ENCODE measurements at places on chromosomes 7 and 10. TPM values are rescaled to one million over a fixed set of nuclear protein-coding genes. Genes with fewer than 3 reads are reported as not detected.

DNA sequence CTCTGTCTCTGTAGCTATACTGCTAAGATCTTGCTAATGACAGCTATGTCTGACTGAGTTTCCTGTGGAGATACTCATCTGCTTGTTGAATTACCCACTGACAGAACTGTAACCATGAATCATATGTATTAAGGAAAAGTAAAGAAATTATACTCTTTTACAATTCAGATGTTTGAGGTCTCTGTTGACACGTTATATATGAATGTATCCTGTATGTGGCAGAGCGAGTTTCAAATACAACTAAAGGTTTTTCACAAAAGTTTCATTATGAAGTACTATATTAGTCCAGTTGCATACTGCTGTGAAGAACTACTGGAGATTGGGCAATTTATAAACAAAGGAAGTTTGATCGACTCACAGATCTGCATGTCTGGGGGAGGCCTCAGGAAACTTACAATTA lies 232.5 kb downstream of the CDK14 start:
- H3K4me1 ChIP-seq: peaks cover 42% of the 10 kb centered on the region
- peak overlapping the region; percentile 41 for H3K27ac ChIP-seq
- no peak overlapping the region for H3K4me3 ChIP-seq
- DNase-seq: no peak
- H3K27me3 ChIP-seq: no peaks in the 10 kb centered on the region

GRCh38 chr10:16896993-16897392 lies 79.8 kb upstream of the RSU1 start:
- DNase-seq: no peak
- no peaks in the 10 kb centered on the region for H3K27me3 ChIP-seq
- H3K27ac ChIP-seq: no peak overlapping the region
- H3K4me3 ChIP-seq: no peak overlapping the region
- H3K4me1 ChIP-seq: peaks cover 1% of the 10 kb centered on the region
- no peaks in the 10 kb centered on the region for H3K36me3 ChIP-seq

DNA sequence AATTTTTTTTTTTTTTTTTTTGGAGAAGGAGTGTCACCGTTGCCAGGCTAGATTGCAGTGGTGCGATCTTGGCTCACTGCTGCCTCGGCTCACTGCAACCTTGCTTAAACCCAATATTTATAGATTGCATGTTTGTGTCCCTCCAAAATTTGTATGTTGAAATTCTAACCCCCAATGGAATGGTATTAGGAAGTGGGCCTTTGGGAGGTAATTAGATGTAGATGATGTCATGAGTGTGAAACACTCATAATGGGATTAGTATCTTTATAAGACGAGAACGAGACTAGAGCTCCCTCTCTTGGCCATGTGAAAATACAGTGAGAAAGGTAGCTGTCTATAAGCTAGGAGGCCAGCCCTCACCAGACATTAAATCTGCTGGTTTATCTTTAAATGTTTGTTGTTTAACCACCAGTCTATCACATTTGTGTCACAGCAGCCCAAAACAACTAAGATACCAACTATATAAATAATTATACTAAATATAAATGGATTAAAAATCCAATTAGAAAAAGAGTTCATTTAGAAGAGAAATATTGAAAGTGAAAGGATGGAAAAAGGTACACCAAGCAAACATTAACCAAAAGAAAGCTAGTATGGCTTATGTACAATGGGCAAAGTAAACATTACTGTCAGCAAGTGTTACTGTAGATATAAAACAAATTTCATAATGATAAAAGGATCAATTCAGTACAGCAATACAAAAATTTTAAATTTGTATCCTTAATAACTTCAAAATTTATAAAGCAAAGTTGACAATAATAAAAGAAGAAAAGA lies 9.3 kb downstream of the TCAF1 start:
- H3K4me3 ChIP-seq: no peak overlapping the region
- H3K4me1 ChIP-seq: peaks cover 17% of the 10 kb centered on the region
- H3K27me3 ChIP-seq: no peaks in the 10 kb centered on the region
- DNase-seq: no peak

DNA sequence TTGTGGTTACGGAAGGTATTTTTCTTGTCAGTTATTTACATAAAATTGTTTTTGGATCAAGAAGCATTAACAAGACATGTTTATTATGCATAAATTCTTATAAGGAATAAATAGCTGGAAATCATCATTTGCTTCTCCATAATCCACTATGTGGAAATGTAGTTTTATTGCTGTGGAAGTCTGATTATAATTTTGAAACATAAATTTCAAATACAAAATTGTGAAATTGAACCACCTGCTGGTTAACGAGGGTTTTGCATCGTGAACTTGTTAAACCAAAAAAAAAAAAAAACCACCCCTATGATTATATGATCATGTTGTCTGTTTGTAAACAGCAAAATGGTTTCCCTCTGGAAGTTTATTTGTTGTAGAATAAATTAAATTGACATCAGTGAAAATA lies 25.9 kb downstream of the ABRAXAS2 start:
- no peaks in the 10 kb centered on the region for H3K27me3 ChIP-seq
- H3K36me3 ChIP-seq: peaks cover 17% of the 10 kb centered on the region
- no peak overlapping the region for H3K27ac ChIP-seq

- peak overlapping the region; percentile 97 for H3K27ac ChIP-seq
- no peak for DNase-seq
- peak overlapping the region; percentile 79 for H3K4me3 ChIP-seq
- no peaks in the 10 kb centered on the region for H3K27me3 ChIP-seq
Measured at GRCh38 chr7:23247046-23247602, 549 bp downstream of the GPNMB start.

- H3K4me1 ChIP-seq: no peaks in the 10 kb centered on the region
- no peak overlapping the region for H3K4me3 ChIP-seq
- no peaks in the 10 kb centered on the region for H3K36me3 ChIP-seq
- no peak for DNase-seq
- H3K27me3 ChIP-seq: peaks cover 2% of the 10 kb centered on the region
Measured at GRCh38 chr7:108324053-108325038, 131.9 kb downstream of the NRCAM start.

- H3K27ac ChIP-seq: no peak overlapping the region
- H3K4me3 ChIP-seq: no peak overlapping the region
- no peaks in the 10 kb centered on the region for H3K27me3 ChIP-seq
- H3K36me3 ChIP-seq: peaks cover 1% of the 10 kb centered on the region
- DNase-seq: no peak
Measured at GRCh38 chr7:21507627-21508343, 35.1 kb upstream of the DNAH11 start.

DNA sequence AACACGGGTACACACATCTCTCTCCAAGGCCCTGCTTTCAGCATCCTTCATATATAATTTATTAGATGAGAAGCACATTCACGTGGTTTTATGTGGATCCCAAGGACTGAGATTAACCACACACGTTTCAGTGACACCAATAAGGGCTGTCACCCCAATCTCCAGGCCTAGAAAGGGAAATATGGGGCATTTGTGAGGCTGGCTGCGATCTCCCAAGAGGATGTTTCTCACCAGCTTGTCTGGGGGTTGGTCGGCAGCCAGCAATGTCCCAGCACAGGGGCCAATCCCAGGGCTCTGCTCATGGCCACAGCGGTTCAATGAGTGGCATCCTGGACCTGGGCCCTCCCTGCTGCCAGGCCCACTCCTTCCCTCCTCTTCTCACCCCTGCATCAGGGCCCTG lies 115.5 kb downstream of the ITIH5 start:
- DNase-seq: no peak
- H3K36me3 ChIP-seq: no peaks in the 10 kb centered on the region
- H3K4me1 ChIP-seq: peaks cover 21% of the 10 kb centered on the region

GRCh38 chr10:126301701-126302475 lies 86.4 kb downstream of the ADAM12 start:
- peaks cover 11% of the 10 kb centered on the region for H3K36me3 ChIP-seq
- no peak overlapping the region for H3K27ac ChIP-seq
- no peak for DNase-seq
- H3K4me3 ChIP-seq: no peak overlapping the region
- peaks cover 8% of the 10 kb centered on the region for H3K4me1 ChIP-seq

ACTA2 gene
- 846 TPM for total RNA-seq

AFAP1L2 gene
- total RNA-seq: 1.8 TPM
